Urothelium cell line (cell line): ENCODE measurements at places on chromosomes 7 and 10.

- DNase-seq = peak; percentile 58
These were observed 286.9 kb downstream of the PTEN start for GRCh38 chr10:88150339-88150738.

GRCh38 chr10:114195079-114195478 lies 15.9 kb downstream of the TDRD1 start:
- DNase-seq = peak; percentile 28

DNA sequence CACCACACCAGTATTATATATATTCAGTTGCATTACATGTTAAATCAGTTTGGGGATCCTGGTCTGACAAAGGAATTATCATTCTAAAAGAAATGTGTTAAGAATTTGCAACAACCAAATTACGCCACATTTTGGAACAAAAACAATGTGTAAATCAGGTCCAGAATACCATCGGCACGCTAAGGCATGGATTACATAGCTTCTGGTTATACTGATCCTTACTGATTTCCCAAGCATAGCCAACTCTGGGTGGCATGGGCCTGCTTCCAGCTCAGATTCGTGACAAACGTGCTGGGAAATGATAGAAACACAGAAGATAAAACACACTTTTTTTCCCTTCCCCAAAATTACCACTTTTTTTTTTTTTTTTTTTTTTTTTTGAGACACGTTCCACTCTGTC lies 660.0 kb downstream of the SORCS1 start:
- no peak for DNase-seq

DNA sequence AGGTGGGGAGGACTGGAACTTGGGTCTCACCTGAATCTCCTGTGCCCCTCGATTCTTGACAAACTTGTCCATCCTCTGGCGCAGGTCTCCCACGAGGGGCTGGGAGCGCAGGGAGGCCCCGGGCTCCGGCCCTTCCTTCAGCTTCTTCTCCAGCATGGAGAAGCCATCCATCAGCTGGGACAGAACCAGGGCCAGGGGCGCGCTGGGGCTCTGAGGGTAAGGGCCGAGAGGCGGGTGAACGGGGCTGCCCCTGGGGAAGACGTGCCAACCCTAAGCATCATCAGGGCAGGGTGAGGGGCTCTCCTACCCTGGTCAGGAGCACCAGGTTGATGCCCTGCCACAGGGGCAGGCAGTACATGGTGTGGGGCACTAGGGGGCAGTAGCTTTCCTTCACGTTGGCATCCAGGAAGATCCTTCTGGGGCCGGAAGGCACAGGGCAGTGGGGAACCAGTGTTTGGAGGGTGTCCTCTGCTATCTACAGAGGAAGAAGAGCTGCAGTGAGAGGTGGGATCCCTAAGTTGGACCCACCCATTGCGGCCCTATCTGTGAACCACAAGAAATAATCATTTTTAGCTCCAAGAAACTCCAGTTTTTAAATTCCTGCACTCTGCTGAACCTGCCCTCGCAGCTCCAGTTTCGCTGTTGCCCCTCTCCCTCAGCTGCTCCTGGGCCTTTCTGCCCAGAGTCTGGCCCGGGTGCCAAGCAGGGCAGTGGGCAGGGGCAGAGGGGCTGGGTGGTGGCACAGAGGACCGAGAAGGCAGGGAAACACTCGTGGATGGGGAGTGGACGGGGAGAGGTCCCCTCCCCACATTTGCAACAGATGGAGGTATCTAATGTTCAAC lies 10.8 kb upstream of the PYROXD2 start:
- peak; percentile 62 for DNase-seq

DNA sequence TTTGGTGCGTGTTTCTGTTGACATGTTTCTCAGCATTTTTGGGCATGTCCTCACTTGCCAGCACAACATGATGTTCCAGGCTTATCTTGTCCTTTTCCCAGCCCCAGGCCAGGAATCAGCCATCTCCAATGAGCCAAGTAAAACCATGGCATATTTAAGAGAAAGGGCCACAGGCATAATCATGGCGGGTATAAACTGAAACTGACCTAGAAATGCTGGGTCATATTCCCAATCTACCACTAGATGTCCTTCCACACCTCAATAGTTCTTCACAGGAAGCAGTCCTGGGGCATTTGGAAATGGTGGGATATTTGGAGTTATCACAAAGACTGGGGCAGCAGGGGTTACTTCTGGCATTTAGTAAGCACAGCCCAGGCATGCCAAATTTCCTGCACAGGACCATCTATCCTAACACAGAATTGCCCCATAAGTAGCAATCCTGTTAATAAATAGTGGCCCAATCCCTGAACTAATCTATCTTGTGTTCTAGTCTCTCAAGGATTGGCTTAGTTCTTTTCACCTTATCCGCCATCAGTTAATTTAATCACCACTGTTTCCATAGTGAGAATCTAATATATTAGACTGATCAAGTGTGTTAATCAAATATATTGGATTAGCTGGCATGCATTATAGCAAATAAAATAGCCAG lies 101.6 kb downstream of the NPSR1 start:
- peak; percentile 64 for DNase-seq

DNA sequence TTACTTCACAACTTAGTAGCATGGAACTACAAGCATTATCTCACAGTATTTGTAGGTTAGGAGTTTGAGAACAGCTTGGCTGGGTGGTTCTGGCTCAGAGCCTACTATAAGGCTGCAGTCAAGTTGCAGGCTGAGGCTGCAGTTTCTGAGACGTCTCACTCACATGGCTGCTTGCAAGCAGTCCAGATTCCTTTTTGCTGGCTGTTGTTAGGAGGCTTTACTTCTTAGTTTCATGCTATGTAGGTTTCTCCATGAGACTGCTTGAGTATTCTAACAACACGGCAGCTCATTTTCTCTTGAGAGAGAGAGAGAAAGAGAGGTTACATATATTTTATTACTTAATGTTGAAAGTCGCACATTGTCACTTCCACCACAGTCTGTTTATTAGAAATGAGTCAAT lies 1073.9 kb downstream of the NXPH1 start:
- DNase-seq = peak; percentile 3

DNA sequence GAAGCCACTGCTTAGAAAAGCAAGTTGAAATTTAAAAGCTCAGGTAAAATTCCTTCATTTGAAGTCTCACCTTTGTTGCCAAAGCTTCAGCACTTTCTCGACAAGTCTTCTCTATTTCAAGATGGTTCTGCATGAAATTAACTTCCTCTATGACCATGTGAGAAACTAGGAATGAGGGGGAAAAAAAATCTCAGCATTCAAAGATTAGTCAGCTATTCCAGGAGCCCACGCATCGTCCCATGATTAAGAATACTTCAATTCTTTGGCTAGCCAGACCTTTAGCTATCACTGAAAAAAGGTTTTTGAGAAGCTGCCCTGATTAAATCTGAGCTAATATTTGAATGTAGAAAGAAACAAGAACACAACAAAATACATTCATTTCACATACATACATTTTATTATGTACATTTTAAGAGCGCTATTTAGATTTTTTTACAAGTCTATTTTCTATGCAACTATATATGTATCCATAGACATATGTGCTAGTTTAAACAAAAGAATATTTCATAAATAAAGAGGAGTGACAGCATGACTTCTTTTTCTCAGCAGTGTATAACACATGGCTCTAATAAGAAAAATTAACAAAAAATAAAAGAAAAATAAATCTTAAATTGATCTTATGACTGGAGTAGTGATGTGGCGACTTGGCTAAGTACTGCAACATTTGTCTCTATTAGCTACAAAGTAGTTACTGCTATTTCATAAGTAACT lies 44.8 kb downstream of the SHTN1 start:
- DNase-seq = no peak
